ENCODE measurements at places on chromosomes 2 and 18.

DNA sequence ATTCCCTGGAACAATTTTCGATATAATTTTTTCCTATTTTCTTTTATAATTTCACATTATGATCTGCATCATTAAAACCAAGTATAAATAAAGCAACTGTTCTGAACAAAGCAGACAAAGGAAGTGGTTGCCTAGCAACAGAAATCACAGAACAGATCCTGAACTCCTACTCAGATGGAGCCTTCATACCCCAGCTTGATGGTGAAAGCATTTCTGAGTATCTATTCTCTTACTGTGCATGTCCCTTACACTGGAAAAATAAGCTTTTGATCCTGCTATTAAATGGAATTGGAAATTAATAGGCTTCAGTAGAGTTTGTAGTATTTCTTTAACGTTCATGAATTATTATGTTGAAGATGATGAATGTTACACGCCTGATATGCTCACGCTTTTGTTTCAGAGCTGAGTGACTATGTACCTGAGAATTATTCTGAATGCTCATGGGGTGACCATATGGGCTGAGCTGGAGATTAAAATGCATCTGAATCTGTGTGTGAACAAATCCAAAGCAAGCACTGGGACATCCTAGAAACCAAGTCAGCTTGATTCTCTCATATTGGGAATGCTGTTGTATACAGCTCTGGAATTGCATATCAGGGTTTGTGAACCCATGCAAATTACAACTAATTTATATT, 254.0 kb downstream of the KCNJ3 start:
- peak; percentile 20 for DNase-seq

GRCh38 chr2:200463452-200463851, 46.4 kb downstream of the KCTD18 start:
- no peak for DNase-seq

DNA sequence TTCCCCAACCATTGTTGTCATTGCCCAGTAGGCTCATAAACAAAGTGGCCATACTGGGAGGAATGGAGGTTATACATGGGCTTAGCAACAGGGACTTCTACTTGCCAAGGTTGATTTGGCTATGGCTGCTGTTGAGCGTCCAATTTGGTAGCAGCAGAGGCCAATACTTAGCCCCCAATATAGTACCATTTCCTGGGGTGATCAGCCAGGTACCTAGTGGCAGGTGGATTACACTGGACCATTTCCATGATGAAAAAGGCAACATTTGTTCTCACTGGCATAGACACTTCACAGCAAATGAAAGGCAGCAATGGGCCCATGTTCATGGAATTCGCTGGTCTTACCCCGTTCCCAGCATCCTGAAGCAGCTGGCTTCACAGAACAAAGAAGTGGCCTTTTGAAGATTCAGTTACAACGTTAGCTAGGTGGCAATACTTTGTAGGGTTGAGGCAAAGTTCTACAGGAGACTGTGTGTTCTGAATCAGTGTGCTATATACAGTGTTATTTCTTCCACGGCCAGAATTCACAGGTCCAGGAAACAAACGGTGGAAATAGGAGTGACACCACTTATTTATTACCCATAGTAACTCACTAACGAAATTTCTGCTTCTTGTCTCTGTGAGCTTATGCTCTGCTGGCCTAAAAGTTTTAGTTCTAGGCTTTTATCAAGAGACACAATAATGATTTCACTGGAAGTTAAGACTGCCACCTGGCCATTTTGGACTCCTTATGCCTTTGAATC, 37.5 kb downstream of the FBXO11 start:
- DNase-seq: no peak

DNA sequence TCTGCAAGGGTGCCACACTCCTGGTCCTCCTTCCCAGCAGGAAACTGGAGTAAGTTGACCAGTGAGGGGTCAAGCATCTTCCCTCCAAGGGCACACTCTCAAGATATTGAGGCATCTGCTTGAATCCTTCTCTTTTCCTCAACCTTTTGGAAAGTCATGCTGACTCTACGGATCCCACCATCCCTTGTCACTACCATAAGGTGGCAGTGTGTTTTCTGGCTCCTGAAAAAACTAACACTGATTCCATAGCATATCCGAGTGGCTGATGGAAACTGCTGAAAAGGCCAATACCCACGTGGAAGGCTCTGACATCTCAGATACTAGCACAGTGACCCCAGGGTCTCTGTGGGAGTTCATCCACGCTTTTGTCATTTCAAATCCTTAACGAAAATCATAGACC, 37.1 kb downstream of the GPR45 start:
- DNase-seq: no peak

DNA sequence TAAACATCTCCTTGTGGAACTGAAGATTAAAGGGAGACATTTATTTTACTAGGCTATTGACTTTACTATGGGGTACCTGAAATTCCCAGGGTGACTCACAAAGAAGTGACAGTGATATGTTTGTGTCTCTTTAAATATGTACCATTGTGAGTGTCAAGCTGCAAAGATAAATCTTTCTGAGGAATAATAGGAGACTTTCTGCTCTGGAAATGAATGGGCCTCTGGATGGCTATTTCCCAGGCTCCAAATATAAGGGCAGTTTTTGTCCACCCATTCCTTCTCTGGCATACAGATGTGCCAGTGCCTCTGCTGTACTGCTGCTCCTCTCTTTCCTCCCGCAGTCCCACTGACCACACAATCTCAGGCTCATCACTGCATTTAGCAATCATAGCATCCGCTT, 586.4 kb upstream of the CNTNAP5 start:
- DNase-seq: no peak

Data from NCI-H1417 treated with DMSO at 0.1 percent for 48 hours (cell line).